ENCODE measurements at places on chromosomes 4 and X.

DNA sequence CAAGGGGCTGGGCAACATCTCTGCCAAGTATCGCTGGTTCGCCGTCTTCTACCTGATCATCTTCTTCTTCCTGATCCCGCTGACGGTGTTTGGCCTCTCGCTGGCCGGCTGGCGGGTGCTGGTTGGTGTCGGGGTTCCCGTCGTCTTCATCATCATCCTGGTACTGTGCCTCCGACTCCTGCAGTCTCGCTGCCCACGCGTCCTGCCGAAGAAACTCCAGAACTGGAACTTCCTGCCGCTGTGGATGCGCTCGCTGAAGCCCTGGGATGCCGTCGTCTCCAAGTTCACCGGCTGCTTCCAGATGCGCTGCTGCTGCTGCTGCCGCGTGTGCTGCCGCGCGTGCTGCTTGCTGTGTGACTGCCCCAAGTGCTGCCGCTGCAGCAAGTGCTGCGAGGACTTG lies 20.6 kb downstream of the SLC34A2 start:
- DNase-seq, result no peak

GRCh38 chr4:169153481-169154087 lies 117.2 kb downstream of the SH3RF1 start:
- DNase-seq, result no peak

DNA sequence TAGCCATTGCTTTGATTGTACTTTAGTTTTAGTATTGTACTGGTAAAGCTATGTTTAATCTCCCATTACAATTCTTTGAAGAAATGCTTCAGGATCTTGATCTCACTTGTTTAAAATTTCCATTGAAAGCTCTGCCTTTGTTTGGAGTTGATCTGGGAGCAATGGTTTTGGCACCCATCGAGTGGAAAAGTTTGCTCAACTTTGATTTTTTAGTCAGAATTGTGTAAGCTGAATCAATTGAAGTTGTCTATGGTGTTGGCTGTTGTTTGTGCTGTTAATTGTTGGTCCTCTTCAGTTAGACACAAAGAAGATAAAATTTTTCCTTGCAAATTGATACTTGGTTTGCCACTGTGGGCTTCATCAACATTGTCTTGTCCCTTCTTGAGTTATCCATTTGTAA lies 99.8 kb upstream of the ADAD1 start:
- no peak for DNase-seq

DNA sequence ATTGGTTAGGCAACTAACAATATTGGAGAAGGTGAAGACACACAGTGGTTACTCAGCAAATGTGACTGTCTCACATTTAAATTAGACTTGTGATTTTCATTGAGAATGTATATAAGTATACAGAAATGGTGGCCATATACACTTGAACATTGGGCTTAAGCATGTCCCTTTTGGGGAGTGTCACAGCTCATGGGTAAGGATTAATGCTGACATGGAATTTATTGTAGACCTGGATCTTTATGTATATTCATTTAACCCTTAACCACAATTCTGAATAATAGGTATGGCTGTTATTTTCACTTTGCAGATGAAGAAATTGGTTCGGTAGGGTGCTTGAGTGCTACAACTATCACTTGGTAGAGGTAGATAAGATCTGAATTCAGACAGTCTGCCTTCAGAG lies 95.5 kb upstream of the WDFY3 start:
- DNase-seq, result no peak

DNA sequence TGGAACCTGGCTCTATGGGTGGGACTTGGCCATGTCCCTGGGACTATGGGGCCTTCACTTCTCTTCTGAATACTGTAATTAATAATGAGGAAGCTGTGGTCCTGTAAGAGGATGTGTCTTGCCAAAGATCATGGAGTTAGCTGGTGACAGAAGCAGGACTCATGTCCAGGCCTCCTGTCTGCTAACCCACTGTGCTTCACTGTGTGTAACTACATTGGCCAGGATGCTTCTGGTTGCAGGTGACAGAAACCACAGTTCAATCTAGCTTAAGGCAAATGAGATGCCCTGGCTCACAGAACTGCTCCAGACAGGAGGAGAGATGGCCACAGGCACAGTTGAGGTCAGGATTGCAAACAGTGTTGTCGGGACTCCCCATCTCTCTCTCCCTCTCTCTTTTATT lies 3.1 kb downstream of the MTMR1 start:
- DNase-seq, result no peak

DNA sequence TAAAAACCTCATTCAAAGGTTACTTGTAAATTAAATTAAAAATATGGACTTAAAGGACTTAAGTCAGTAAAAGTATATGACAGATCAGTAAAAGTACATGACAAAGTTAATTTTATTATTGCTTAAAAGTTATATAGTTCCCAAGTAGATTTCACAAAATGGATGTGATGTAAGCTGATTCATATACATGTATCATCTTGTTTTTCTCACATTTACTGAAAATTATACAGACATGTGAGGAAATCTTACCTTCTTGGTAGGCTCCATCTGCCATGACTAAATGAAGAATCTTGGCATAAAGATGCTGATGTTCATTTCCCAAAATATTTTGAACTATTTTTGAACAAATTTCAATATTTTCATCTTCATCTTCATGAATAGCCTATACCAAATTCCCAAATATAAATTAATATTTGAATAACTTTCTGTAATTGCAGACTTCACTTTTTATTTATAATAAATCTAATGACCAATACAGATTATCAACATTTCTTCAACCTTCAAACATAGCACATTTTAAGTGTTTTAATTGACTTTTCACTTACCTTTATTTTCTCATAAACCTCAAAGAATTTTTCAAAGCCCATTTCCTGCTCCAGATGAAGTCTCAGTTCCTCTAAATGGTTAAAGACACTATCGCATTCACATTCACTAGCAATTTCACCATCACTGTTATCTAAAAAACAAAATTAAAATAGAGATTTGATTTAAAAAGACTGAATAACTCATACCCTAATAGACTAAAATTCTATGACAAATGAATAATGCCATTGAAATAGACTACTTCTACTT lies 129.4 kb upstream of the SH3RF1 start:
- no peak for DNase-seq

GRCh38 chrX:154800478-154801210 lies 4.6 kb downstream of the MPP1 start:
- no peak for DNase-seq

DNA sequence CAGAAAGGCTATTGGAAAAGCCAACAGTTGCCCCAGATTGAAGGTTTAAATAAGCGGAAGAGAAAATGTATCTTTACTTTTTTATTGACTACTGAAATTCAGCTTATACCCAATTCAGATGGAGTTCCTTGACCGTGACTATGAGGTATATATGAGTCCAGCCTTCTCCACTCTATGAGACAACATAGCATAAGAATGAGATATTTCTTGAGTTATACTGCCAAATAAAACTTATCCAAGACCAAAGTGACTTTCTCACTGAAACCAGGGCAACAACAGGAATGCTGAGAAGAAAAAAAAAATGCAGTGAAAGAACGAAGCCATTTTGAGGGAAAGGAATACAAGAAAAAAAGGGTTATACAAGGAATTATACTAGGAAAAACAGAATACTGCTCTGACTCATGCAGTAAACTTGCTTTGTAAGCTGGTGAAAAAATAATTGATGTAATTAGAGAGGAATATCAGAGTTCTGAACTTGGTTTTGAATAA lies 16.3 kb upstream of the PDK3 start:
- DNase-seq, result no peak

DNA sequence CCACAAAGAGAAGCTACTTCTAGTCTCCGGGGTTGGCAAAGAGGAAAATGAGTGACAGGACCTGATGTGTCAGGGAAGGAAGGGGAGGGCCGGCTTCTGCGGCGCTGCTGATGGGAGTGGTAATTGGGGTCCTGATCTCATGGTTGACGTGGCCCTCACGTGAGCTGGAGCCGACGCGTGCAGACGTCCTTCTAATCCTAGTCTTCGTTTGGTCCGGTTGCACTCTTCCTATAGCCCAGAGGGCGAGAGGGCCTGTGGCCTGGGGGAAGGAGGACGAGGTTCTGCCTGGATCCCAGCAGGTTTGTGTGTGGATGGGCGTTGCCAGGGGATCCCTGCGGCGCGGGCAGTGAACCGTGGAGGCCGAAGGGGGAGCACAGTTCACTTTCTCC lies at the start of gene ARMCX1:
Gene ARMCX1 (plus strand): TSS at position 186 of the 389 bp plus-strand sequence. CDS start 2,384 bp downstream, outside the sequence.
- no peak for DNase-seq

- DNase-seq, result no peak
Measured at GRCh38 chr4:87465739-87466366, 43.5 kb downstream of the NUDT9 start.

DNA sequence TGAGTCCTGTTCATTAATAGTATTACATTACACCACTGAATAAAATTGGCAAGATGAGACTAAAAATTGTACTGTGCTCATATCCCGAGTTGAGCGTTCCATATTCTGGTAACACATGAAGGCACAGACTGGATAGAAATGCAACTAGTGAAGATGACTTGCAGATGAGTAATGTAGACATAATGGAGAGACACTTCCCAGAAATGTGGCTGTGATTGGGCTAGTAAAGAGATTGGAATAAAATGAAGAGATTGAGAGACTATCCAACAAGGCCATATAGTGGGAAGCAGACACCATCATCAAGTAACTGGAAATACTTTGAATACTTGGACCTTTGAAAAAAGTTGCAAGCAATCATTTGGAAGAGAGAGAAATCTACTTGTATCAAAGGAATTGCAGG lies 77.3 kb downstream of the DCAF8L1 start:
- no peak for DNase-seq

- no peak for DNase-seq
Measured at GRCh38 chr4:107388736-107389274, 331.2 kb downstream of the PAPSS1 start.

- DNase-seq, result no peak
Measured at GRCh38 chr4:151415978-151416377, 7.0 kb downstream of the FHIP1A start.

- DNase-seq, result no peak
Measured at GRCh38 chr4:84932462-84932861, 34.0 kb downstream of the WDFY3 start.

DNA sequence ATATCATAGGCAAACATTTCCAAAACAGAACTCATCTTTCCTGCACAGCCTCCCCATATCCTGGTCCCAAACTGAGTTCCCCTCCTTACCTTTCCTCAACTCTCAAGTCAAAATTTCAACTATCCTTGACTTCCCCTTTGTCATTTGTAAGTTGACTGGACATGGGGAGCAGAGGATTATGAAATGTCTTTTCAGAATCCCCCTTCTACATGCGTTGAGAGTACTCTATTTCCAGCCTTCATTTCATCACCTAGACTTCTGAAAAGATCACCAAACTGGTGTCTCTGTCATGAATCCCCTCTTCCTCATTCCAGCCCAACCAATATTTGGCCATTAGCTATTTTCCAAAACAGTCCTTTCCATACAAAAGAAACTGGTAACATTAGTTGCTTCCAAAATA lies 95.2 kb downstream of the SYNPO2 start:
- no peak for DNase-seq

DNA sequence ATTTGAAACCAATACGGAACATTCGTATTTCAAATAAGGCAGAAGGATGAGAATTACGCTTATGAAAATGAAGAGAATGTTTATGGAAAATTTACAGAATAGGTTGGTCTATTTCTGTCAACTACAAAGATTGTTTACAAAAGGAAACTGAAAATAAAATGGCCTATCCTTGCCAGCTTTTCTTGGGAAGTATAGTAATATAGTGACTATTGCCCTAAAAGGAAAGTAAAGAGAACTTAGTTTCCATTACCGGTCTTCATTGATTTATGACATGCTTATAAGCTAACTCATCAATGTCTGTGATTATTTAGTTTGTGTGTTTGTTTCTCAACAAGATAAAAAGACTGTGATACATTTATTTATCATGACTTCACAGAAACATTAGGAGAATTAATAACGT lies 2.9 kb upstream of the SPRY1 start:
- DNase-seq, result no peak

DNA sequence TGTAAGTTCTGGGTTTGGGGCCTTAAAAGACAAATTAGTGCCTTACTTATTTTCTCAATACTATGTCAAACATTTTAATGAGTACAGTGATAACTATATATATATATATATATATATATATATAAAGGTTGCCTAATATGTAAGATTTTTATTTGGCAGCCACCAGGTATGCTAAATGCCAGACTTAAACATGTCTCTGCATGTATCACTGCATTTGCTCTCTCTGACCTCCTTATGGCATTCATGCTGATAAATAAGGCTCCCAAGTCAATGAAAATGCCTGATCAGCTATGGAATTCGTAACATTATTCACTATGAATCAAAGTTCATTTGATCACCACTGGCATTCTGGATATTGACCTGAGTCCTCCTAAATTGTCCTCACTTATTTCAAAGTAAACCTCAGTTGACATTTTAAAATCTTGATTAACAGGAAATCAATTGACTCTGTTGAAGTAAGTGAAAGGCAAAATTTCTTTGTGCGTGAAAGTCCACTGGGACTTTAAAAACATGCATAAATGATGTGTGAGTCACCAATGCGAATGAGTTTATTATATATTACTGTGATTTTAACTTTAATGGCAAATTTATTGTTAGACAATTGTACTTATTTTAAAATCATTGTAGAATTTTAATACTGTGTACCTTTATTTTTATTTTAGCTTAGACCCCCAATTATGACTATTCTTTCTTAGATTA lies 29.2 kb upstream of the AREG start:
- no peak for DNase-seq

- no peak for DNase-seq
Measured at GRCh38 chr4:172480471-172480870, 667.3 kb downstream of the GALNTL6 start.

- no peak for DNase-seq
Measured at GRCh38 chr4:107304699-107305286, 268.7 kb upstream of the DKK2 start.

- DNase-seq, result no peak
Measured at GRCh38 chrX:24607616-24608015, 39.5 kb downstream of the PCYT1B start.

Measured in activated T-helper 2 cell treated with anti-CD3 and anti-CD28 coated beads, Interferon-gamma antibody, Interleukin-2, Interleukin-4, amounts not matched to agents 10 μg/mL and 5 μg/mL and 100 μg/mL, durations not matched to agents 14 hours and 24 hours and 36 hours (primary cell).